ENCODE measurements at places on chromosomes 12 and 14. TPM values are rescaled to one million over a fixed set of nuclear protein-coding genes. Genes with fewer than 3 reads are reported as not detected.
A peak's percentile ranks its signal among the peaks of the same experiment; 100 is the strongest.

RAD51AP1 gene
- total RNA-seq: 1.7 TPM

RAD51B gene
- 3.3 TPM for total RNA-seq

LALBA gene
- total RNA-seq: not detected

CEBPE gene
- total RNA-seq: not detected

DAO gene
- total RNA-seq: not detected

CATSPERB gene
- total RNA-seq: 0.82 TPM

PDE3A gene
- total RNA-seq: 156 TPM

CFAP54 gene
- 0.28 TPM for total RNA-seq

KRT80 gene
- total RNA-seq: not detected

DNA sequence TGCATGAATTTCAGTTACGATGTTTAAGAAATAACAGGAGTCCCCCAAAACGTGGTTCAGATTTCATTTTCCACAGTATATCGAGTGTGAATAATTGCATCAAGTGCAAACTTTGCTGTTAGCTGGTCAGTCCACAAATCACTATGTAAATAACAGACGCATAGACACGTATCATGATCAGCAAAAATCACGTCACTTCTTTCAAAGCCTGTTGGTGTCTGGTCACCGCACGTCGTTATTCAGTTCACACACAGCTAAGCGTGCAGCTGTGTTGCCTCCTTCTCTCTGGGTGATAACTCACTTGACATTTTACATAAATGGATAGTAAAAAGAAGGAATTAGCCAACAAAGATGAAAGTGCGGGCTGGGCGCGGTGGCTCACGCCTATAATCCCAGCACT lies 126.8 kb upstream of the MED13L start:
- DNase-seq: no peak

- no peak for DNase-seq
Measured at GRCh38 chr12:119665164-119665929, 2.6 kb upstream of the PRKAB1 start.

DNA sequence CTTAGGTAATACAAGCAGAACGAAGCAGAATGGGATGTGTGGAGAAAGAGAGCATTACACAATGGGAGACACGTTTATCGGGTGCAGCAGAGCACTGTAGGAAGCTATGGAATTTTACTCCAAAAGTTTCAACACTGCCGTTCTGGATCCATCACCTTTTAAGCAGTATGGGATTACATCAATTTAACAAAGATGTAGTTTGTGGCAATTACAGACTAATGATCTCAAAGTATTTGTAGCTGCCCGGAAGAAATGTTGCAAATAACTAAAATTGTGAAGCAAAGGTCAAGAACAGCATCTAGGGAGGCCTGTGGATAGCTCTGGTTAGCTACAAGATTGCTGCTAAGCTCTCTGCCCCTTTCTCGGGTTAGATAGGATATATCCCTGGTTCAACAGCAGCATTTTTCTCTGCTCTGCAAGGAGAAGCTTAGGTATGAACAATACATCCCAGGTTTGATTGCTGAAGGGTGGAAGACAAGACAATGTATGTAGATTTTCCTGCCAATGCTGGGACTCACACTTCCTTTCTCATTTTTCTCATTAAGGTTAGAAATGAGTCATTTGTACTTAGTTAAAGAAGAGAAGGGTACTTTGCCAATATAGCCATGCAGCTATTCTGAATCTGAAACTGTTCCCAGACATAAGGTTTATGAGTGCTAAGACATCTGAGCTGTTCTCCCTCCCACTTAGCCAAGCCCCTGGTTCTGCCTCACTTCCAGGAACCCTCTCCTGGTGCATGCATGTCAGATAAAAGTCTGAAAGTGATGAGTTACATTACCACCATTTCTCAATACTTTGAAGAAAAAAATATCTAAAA lies 75.0 kb upstream of the HIF1A start:
- DNase-seq: no peak

GRCh38 chr12:107543416-107543815 lies 142.2 kb upstream of the PWP1 start:
- DNase-seq: no peak

DNA sequence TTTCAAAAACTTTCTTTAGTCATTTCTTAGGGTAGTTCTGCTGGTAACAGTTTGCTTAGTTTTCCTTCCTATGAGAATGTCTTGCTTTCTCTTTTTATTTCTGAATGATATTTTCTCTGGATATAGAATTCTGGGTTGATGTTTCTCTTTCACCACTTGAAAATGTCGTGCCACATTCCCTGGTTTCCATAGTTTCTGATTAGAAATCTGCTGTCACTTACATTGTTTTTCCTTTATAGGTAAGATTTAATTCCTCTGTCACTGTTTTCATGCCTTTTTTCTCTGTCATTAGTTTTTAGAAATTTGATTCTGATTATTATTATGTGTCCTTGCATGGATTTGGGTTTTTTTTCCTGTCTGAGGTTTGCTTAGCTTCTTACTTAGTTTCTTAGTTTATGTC lies 77.3 kb upstream of the PCNX4 start:
- DNase-seq: no peak

DNA sequence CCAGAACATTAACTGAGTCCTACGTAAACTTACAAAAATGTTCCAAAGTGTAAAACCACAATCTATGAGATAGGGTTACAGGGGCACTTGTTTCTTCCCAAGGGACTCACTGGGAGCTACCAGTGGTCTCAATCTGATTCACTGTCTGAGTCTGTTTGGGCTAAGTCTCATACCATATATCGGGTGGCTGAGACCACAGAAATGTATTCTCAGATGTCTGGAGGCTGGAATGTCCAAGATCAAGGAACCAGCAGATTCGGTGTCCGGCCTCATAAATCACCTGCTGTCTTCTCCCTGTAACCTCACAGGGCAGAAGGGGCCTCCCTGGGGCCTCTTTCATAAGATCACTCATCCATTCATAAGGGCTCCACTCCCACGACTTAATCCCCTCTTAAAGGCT lies 616.3 kb upstream of the TMEM132C start:
- DNase-seq: no peak

GRCh38 chr14:95959317-95959716 lies 79.8 kb upstream of the C14orf132 start:
- no peak for DNase-seq

- no peak for DNase-seq
Measured at GRCh38 chr14:44966601-44967336, 4.8 kb downstream of the TOGARAM1 start.

DNA sequence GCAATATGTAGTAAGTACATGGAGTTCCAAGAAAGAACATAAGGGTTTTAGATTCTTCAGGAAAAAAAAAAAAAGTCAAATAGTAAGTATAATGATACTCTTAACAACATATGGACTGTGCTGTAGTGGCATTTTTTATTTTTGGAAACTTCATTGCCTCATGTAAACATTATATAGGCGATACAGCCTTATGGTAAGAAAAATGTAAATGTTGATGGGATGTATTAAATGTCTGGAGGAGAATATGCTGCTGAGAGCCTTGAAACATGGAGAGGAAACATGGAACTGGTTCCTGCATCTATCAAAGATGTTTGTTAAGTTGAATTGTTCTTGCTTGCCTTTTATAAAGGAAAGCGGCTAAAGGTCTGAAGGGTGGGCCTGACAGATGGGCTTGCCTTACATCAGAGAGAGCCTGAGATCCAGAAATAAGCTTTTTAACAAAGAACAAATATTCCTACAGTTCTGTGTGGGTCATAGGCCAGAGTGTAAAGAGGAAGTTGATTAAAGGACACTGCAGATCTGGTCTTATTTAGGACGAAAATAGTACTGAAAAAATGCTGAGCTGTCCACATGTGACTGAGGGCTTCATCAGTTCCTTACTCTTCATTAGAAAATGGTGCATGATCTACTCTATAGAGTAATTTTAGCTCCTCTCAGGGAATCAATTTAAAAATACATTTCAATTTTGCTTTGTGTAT lies 448.1 kb upstream of the DCN start:
- no peak for DNase-seq

GRCh38 chr14:52349731-52350130 lies 35.6 kb downstream of the PTGER2 start:
- no peak for DNase-seq

DNA sequence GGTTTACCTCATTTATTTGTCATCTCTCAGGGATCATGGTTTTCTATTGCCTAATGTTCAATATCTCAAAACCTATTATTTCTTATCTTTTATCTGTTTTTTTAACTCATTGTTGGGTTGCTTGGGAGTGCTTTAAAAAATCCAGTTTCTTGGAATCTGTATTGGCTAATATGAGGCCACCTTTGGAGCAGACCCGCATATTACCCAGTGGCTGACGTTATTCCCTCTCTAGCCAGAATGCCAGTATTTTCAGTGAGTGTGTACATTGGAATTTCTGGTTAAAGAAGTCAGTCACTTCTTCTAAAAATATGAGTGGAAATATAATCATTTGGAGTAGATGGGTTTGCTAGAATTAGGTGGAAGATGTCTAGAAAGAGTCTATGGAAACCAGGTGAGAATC lies 38.3 kb downstream of the PRMT8 start:
- no peak for DNase-seq

DNA sequence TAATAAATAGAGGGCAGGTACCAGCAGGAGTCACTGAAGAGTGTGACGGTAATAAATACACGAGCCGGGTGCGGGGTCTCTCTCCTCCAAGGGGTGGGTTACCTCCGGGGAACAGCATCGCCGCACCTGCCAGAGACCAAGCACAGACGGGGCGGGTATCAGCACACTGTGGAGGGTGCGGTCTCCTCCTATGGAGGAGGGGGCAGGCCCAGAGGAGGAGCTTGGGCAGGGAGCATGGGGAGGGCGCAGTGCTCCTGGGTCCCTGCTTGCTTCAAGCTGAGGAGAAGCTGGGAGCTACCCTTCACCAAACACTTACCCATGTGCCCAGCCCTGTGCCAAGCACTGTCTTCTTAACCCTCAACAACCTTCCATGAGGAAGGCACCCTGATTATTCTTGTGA lies 12.8 kb downstream of the PGF start:
- no peak for DNase-seq

DNA sequence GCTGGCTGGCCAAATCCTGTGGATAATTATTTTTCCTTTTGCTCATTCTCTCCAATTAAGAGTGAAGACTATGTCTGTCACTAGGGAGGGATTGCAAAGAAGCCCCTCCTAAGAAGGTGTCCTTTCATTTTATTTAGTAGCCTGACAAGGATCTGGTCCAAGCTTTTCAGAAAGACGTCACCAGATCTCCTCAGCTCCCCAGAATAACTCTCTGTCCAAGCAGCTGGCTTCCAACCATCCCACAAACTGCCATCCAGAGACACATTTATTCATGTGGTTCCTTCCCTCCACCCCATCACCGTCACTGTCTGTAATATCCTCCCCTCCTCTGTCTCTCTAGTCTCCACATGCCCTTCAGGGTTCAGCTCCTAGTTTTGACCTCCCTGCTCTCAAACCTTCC lies 69.9 kb downstream of the PPM1H start:
- DNase-seq: no peak

GRCh38 chr12:63864454-63864706 lies 19.9 kb downstream of the SRGAP1 start:
- no peak for DNase-seq

GRCh38 chr12:67701121-67701520 lies 52.6 kb downstream of the DYRK2 start:
- no peak for DNase-seq

DNA sequence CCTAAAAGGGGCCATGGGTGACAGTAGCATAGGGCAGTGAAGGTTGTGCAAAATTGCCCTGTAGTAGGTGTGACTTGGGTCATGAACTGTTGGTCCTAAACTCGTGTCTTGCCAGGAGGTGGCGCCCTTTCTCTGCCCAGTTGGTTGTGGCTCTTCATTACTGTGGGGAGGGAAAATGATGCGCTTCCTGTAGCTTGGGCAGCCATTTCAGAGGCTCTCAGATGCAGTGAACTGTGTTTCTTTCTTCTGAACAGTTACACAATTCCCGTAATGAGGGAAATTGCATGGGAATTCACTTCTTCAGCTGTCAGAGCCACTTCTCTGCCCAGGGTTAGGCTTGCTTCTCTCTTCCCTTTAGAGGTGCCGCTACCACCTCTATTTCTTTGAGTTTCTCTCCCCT lies 148.1 kb upstream of the NRXN3 start:
- no peak for DNase-seq

DNA sequence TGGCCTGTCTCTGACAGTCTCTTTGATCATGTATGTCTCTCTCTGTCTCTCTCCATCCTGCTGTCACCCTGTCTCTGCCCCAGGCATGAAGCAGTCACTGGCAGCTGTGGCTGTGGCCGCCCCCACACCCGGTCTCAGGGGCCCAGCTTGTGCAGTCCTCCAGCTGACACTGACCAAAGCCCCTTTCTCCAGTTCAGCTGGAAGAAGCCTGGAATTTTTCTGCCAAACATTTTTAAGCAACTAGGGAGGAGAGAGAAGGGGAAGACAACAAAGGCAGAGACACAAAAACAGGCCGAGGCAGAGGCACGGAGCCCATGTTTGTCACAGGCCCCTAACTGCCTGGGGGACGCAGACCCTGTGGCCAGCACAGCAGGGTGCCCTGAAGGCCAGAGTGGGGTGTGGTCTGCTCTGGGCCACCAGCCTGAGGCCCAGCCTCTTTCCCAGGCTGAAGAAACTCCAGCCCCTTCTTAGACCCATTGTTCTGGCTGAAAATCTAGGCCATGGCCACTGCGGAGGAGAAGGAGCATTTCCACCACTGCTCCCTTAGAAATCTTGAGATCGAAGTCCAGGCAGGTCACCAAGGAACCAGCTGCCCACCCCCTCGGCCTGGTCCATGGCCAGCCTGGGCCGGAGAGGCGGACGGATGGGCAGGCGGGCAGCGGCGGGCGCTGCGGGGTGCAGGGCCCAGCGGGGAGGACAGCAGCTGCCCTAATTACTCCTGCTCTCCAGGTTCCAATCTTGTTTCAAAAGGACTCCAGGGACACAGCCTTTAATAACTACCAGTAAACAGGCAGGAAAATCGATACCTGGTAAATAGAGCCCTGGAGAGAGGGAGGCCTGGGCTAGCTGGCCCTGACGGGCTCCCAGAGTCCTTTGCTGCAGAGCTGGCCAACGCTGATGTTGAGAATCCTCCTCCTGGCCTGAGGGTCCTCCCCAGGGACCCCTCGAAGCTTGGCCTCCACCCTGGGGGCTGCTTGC lies 14.9 kb downstream of the DTX1 start:
- peak; percentile 58 for DNase-seq

- no peak for DNase-seq
Measured at GRCh38 chr14:99538275-99538674, 57.1 kb downstream of the CCNK start.

- no peak for DNase-seq
Measured at GRCh38 chr14:19949218-19949617, 18.5 kb downstream of the OR4K1 start.

DNA sequence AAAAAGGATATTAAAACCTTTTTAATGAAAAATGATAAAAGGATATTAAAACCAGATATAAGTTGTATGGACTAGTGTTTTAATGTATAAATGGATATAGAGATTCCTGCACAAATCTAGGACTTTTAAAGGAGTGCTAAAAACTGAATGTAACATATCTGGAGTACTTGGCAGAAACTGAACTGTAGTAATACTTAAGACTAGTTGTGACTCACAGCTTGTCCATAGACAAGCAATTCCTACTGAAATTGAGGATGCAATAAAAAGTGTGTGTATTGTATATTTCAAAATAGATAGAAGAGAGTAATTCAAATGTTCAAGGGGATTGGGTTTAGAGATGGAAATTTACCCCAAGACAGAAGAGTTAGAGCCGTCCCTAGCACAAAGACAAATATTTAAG lies 59.6 kb downstream of the FBXO33 start:
- no peak for DNase-seq
